ENCODE measurements at places on chromosomes 4 and X.

GRCh38 chr4:110216129-110216528, 17.7 kb upstream of the ELOVL6 start:
- no peak overlapping the region for H3K4me3 ChIP-seq
- peaks cover 5% of the 10 kb centered on the region for H3K27me3 ChIP-seq
- peaks cover 6% of the 10 kb centered on the region for H3K36me3 ChIP-seq
- no peak for DNase-seq
- H3K27ac ChIP-seq = no peak overlapping the region

DNA sequence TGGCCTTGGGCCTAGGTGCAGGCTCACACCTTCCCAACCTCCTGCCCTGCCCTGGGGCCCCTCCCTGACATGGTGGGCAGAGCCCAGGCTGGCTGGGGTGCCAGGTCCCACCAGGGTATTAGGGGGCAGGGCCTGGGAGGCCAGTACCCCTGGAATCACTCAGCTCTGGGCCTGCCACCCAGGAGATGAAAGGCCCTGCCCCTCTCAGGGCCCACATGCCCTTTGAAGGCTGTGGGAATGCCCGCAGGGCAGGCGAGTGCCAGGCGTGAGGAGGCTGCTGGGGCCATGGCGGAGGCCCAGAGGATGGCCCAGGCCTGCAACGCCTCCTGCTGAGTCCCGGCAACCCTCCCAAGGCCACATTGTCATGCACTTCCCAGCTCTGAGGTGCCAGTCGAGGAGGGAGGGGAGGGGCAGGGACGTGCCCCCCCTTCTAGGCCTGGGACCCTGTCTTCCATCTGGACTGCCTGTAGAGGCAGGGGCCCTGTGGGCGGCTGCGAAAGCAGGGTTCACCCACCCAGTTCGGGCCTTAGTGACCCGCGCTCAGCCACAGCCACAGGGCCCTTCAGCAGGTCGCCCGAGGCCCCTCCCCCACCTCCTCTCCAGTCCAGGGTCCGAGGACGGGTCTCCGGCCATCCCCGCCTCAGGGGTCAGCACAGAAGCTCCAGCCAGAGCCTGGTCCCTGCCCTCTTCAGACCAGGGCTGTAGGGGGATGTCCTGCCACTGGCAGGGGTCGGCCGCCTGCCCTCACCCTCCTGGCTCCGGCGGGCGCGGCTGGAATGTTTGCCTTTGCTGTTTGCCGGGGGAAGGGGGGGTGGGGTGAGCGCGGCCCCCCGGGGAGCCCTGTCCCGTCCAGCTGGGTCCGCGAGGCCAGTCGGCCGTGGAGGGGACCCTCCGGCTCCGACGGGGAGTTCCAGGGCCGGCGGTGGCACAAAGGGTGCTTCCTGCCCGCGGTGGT, 26.7 kb upstream of the FGFR3 start:
- H3K4me3 ChIP-seq = no peak overlapping the region
- no peaks in the 10 kb centered on the region for H3K36me3 ChIP-seq
- H3K27me3 ChIP-seq = peaks cover 27% of the 10 kb centered on the region
- DNase-seq = no peak
- H3K4me1 ChIP-seq = peaks cover 11% of the 10 kb centered on the region

- no peak overlapping the region for H3K27ac ChIP-seq
- H3K27me3 ChIP-seq = no peaks in the 10 kb centered on the region
- peaks cover 8% of the 10 kb centered on the region for H3K36me3 ChIP-seq
- no peak overlapping the region for H3K4me3 ChIP-seq
Observed at GRCh38 chrX:102883491-102883890, 53.6 kb upstream of the RAB40AL start.

DNA sequence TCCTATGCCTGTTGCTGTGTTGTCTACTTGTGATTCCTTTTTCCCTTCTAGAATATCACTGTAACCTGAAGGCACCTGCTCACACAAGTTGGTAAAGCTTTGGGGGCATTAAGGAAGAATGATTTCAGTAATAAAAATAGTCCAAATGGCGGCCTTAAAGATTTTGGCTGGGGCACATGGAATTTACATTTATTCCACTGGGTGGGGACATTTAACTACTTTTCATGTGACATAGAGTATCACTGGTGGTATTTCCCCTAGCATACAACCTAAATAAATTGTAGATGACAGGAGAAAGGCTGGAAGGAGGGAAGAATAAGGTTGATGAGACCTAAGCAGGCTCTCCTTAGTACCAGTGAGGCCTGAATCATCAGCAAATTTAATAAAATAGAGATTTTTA, 121.8 kb upstream of the EDA2R start:
- H3K27ac ChIP-seq = no peak overlapping the region
- no peaks in the 10 kb centered on the region for H3K27me3 ChIP-seq
- H3K4me3 ChIP-seq = no peak overlapping the region

GRCh38 chrX:110665223-110666002, 130.2 kb downstream of the CHRDL1 start:
- no peak overlapping the region for H3K27ac ChIP-seq
- no peak overlapping the region for H3K4me3 ChIP-seq
- H3K4me1 ChIP-seq = peaks cover 4% of the 10 kb centered on the region
- no peaks in the 10 kb centered on the region for H3K36me3 ChIP-seq
- H3K27me3 ChIP-seq = no peaks in the 10 kb centered on the region

Data from stimulated activated naive B cell treated with anti-CD40 and anti-IgM and Interleukin-4, amounts not matched to agents 10 μg/mL and 1 μg/mL and 100 μg/mL, for 72 hours (primary cell).